ENCODE measurements at places on chromosomes 12 and 14.

DNA sequence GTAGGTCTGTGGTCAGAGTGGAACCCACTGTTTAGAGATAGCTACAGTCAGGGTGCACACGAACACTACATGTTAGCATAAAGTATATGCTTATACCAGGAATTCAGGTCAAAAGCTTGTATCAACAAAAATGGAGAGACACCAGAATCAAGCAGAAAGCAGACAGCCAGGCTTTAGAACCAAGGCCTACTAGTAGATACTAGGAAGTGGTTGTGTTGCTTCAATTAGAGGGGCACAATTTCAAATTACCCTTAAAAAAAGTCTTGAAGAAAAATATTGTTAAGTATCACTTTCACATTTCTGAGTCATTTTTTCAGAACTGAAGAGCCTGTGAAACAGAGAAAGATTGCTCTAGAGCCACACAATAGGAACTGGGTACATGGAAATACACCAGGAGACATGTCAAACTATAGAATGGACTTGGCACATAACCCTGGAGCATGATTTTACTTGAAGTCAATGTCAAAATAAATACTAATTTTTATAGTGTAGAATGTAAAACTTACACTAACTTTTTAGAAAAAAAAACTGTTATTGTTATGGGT is 41.6 kb downstream of the LRRC9 start:
- no peak for DNase-seq

GRCh38 chr14:92190768-92191167 is 69.0 kb downstream of the CPSF2 start:
- DNase-seq = no peak

- DNase-seq = no peak
Measured at GRCh38 chr12:130873106-130873795, 1.4 kb downstream of the RAN start.

- DNase-seq = no peak
Measured at GRCh38 chr14:94756310-94756882, 13.5 kb downstream of the GSC start.

- peak; percentile 8 for DNase-seq
Measured at GRCh38 chr12:127363392-127363791, 903.6 kb upstream of the TMEM132C start.

DNA sequence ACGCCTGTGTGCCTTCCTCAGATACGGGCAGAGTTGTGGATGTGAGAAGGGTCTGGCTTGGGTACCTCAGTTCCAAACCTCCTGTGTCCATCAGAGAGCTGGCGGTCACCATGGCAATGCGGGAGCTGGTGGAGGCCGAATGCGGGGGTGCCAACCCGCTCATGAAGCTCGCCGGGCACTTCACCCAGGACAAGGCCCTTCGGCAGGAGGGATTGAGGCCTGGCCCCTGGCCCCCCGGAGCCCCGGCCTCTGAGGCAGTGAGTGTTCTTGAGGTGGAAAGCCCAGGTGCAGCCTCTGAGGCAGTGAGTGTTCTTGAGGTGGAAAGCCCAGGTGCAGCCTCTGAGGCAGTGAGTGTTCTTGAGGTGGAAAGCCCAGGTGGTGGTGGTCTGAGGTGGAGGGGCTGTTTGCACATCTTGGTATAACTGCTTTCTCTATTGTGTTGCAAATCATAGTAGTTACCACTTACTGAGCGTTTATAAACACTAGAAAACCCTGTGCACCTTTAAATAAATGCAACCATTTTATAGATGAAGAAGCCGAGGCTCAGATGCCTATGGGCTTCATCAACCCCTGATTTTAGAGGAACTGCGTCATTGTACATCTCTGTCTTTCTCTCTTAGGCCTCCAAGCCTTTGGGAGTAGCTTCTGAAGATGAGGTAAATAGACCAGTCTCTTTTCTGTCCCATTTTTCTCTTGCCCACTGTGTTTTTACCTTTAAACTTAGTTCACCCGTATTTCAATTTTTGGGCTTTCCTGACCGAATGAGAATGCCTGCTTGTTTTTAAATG is 976 bp downstream of the PEX5 start:
- no peak for DNase-seq

DNA sequence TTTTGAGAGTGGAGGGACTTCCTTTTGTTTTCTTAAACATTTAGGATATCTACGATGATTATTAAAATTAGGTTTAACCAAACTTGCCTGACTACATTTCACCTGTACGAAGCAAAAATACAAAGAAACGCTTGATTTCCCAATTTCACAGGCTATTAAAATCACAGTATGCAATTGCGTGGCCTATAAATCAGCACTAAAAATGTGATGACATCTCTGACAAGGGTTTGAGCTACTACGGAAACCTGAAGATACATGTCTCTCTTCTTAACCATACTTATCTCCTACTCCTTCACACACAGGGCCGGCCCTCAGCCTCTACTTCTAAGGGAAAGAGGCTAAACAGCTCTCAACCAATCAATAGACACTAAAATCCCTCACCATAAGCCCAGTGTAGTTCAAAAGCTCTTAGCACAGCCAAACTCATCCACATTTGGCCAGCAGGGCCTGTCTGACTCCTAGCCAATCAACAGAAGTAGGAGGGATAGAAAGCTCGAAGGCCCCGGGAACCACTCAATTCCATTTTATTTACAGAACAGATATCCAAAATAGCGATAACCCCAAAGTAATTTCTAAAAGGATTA is 137.3 kb downstream of the FOXN3 start:
- no peak for DNase-seq

DNA sequence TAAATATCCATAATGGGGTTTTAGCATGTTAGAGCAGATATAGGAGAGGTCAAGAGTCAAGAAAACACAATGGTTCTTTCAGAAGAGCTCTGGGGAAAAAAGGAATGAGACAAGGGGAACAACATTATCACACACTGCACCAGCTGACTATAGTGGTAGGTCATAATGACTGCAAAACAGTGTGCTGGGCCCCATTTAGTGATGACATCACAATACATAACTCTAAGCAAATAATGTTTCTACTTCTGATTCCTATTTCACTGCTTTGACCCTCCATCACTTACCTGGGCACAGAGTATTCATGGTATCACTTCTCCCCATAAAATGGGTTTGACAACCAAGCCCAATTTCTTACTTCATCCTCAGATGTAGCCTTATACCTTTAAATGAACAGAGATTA is 62.1 kb downstream of the GARIN6 start:
- no peak for DNase-seq

GRCh38 chr12:108357834-108358579 is 18.9 kb upstream of the CMKLR1 start:
- DNase-seq = no peak

DNA sequence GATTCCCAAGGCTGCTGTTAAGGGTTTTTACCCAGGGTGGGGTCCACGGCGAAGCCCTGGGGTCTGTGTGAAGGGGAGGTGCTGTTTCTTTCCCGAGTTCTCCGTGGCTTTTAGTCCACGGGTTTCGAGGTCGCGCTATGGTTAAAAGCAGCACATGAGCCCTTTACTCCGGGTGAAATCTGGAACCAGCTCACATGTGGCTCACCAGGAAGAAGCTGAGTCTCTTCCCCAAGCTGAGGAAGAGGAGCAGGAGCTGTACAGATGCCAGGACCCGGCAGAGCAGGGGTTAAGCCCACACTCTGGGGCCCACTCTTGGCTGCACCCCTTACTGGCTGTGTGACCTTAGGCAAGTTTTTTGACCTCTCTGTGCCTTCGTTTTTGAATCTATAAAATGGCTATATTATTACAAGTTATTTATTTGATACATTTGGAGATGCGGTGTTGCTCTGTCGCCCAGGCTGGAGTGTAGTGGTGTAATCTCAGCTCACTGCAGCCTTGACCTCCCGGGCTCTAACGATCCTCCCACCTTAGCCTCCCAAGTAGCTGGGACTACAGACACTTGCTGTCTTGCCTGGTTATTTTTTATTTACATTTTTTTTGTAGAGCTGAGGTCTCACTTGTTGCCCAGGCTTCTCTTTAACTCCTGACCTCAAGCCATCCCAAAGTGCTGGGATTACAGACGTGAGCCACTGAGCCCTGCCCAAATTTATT is 266.3 kb downstream of the AACS start:
- DNase-seq = no peak

- no peak for DNase-seq
Measured at GRCh38 chr14:56814519-56814959, 4.3 kb upstream of the OTX2 start.

DNA sequence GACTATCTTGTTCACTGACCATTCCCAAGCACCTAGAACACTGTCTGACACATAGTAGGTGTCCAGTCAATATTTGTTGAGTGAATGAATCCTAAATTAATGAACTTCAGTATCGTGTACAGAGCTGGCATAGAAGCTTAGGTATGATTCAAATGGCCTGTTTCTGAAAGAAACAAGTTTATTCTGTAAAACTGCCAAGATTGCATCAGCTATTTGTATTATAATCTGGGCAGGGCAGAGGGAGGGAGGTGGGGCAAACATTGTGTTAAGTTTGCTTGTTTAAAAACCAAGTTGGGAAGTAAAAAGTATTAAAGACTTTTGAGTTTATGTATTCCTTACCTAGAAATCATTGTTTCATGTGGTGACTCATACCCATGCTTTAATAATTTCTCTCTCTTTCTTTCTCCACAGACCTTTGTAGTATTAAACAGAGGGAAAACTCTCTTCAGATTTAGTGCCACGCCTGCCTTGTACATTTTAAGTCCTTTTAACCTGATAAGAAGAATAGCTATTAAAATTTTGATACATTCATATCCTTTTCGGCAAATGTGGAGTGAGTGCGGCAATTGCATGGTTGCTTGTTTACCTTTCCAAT is 92.8 kb downstream of the SCN8A start:
- peak; percentile 79 for DNase-seq

DNA sequence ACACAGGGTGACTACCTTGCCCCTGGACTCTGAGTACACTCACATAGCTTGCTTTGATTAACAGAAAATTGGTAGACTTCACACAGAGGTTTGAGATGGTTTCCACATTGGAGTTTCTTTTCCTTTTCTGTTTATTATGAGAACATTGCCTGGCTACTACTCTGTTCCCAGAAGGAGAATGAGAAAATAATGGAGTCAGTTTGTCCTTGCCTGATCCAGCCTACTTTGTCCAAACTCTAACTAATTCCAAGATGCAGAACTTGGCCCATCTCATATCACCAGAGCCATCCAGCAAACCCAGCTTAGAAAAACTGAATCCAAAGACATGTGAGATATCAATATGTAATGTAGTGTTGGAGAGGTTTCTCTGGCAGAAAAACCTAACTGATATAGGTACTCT is 20.4 kb downstream of the TAS2R50 start:
- no peak for DNase-seq

GRCh38 chr12:68913682-68914081 is 19.3 kb downstream of the CPM start:
- DNase-seq = peak; percentile 38
